Activated CD4-positive, alpha-beta T cell treated with anti-CD3 and anti-CD28 coated beads, Interleukin-10, Interleukin-2, amounts not matched to agents 100 ng/mL and 50 ng/mL, durations not matched to agents 16 hours and 8 hours (primary cell): ENCODE measurements at places on chromosomes 11 and 22.

DNA sequence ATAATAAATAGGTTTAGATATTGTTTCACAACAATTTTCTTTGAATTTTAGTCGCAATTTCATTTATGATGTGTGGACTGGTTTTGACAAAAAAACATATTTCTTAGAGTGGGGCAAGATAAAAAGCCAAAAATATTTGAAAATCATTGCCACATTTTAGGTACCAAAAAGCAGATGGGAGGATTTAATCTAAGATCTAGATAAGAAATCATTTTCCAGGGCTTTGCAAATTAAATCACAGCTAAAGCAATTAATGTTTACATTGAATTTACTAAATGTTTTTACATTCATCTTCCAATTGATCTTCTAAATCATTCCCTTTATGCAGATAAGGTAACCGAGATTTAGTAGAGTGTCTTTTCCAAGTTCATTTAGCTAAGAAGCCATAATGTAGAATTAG, 1386.0 kb upstream of the TENM4 start:
- no peak for DNase-seq

GRCh38 chr11:117520966-117521365, 193.3 kb downstream of the CEP164 start:
- DNase-seq: no peak

GRCh38 chr11:83612891-83613766, 327.0 kb upstream of the CCDC90B start:
- DNase-seq: peak; percentile 36

- no peak for DNase-seq
These were observed 13.4 kb downstream of the NFAM1 start for GRCh38 chr22:42418811-42419242.

DNA sequence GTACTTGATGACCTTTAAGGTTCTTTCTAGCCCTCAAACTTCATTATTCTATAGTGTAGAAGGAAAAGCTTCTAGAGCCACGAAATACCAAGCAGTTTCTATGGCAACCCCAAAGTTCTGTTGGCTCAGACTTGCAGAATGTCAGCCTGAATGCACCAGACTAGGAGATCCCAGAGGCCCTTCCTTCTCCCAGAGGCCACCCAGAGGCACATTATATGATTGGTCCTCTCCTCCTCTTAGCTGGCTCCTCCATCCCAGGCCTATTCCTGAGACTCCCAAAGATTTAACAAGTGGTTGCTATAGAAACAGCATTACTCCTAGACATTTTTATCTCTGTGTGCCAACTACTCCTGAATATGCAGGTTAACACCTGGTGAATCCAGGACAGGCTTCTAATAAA, 69.2 kb upstream of the CCDC90B start:
- no peak for DNase-seq

DNA sequence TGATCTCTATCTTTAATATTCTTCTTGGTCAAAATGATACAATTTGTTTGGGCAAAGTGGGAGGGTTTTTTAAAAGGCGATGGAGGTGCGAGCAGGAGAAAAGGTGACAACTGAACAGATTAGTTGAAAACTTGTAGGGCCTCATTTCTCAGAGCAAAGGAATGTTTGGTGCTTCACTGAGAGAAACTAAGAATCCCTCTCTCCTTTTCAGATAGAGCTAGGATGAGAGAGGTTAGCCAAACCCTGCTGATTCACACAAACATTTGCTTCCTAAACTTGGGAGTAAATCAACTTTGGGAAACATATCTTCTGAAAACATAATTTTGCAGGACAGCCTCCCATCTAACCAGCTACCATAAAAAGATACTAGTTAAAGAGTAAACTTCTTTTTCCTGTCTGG, 57.0 kb downstream of the PHF21A start:
- DNase-seq: no peak

DNA sequence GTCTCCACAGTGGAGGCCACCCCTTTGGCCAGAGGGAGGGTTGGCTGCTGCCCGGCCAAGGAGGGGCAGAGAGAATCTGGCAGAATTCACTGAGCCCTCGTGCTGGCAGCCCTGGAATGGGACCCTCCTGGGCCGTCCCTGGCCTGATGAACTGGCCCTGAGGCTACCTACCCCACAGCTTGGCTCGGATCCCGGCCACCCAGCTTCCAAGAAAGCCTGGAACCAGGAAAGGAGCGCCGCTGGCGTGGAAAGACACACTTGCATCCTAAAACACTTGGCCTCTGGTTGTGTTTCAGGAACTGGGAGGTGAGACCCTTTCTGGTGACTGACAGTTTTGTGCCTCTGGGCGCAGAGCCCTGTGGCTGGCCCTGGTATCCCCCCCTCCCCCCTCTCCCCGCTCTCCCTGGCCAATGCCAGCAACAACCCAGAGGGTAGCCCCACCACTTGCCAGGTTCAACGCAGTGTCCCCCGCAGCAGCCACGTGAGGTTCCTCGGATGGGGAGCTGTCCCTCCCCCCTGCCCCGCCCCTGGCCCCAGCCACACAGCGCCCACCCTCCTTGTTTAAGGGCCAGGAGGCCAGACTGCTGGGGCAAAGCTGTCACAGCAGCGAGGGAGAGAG, 693 bp downstream of the NFAM1 start:
- no peak for DNase-seq

- DNase-seq: no peak
These were observed 746.1 kb downstream of the NTM start for GRCh38 chr11:132116516-132116915.

- no peak for DNase-seq
These were observed 82.1 kb downstream of the CDKN1C start for GRCh38 chr11:2803186-2804091.

- DNase-seq: no peak
These were observed 498.5 kb downstream of the NTM start for GRCh38 chr11:131868629-131869507.

DNA sequence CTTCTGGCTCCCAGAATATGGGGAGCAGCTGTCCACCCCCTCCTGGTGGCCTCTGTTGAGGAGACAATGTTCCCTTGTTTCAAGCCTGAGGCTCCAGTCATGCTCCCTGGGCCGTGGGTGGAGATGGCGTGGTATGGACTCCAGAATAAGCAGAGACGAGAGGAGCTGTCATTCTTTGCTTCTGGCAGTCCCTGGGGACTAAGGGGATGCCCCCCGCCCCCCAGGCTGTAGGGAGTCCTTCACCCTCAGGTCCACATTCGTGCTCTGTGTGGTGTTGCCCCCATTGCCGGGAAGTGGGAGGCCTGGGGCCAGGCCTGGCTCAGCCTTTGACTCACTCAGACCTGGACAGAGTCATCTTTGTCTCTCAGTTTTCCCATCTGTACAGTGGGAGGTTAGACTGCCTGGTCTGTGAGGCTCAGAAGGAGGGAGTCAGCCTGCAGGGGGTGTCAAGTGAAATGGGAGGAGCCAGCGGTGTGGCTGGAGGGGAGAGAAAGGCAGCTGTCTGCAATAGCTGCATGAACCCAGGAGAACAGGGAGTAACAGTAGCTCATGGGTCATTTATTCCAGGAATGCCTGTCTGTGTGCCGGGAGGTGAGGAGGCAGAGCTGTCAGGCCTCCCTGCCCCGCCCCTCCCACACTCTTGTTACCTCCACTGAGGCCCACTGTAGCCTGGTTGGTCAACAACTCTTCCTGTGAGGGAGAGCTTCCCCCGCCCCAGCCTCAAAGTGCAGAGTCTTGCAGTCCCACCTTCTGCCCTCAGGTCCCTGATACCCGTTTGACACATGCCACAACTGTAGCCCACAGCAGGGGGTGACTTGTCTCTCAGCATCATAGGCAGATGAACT, 6.3 kb downstream of the ARHGEF17 start:
- DNase-seq: no peak

- no peak for DNase-seq
These were observed 745.8 kb upstream of the ANO5 start for GRCh38 chr11:21446939-21447590.

- DNase-seq: no peak
These were observed 17.6 kb upstream of the PRSS23 start for GRCh38 chr11:86782742-86783141.

- no peak for DNase-seq
These were observed 127.4 kb downstream of the PHF21B start for GRCh38 chr22:44882226-44882905.
